ENCODE measurements at places on chromosomes 16 and 17.

- DNase-seq = no peak
Observed at GRCh38 chr17:61150686-61151299, 248.8 kb upstream of the TBX2 start.

- DNase-seq = no peak
Observed at GRCh38 chr17:49588726-49589576, 13.3 kb downstream of the NXPH3 start.

GRCh38 chr16:3089717-3090592 is 9.1 kb downstream of the ZSCAN10 start:
- no peak for DNase-seq

DNA sequence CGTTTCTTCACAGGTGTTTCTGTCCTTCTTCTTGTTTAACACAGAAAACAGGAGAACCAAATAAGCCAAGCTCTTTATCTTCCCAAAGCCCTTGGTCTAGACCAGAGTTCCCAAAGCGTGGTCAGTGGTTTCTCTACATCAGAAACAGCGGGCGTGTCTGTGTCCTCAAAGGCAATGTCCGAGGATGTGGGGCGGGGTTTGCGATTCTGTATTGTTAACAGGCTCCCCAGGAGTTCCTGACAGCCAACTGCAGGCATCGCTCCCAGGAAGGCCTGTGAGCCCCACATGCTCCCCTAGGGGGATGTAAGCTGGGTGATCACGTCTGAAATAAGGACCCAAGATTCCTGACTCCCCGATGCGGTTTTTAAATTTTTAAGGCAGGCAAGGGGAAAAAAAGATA is 28.4 kb upstream of the SLC25A19 start:
- no peak for DNase-seq

DNA sequence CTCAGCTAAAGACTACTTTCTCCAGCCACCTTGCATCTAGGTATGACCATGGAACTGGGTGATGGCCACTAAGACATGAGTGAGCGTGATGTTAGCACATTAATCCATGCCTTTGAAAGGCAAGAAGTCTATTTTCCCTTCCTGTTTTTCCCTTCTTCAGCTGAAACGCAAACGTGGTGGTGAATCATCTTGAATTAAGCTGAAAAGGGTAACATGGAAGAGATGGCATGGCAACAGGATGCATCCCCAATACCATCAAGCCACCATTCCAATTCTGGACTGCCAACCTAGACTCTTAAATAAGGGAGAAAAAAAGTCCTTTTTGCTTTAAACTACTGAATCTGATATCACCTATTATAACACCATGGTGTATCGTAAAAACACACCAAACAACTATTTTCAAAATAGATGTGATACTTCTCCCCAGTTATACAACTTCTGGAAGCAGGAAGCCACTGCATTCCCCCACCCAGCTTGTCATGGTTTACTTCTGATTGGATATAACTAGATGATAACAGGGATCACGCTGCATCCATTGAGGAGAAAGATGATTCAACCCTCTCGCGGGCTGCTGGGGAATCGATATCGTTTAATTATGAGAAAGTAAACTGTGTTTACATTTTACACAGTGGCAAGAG is 368.6 kb downstream of the CDH13 start:
- DNase-seq = no peak

Data from stimulated activated CD8-positive, alpha-beta memory T cell treated with anti-CD3 and anti-CD28 coated beads, Interleukin-7, amount 100 ng/mL, for 48 hours (primary cell).